ENCODE measurements at places on chromosomes 7 and 10. TPM values are rescaled to one million over a fixed set of nuclear protein-coding genes. Genes with fewer than 3 reads are reported as not detected.

DNA sequence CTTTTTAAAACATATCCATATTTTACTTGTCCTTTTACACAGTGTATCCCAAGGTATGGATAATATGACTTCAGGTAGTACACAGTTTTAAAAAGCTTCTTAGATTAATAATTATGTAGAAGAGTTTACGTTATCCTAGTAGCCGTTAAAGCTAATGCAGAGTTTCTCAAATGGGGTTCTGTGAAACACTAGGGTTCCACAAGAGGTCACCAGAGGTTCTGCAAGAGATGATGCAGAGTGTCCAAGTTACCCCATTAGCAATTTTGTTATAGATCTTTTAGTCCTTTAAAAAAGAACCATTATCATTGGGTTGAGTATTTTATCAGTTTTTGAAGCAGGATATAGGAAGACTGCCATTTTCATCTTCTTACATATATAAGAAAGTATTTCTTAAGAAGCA is 298.9 kb upstream of the HPS1 start:
- DNase-seq = no peak

- no peak for DNase-seq
These were observed 237.4 kb downstream of the WDR11 start for GRCh38 chr10:121088524-121088923.

GRCh38 chr7:136940917-136941316 is 72.5 kb downstream of the CHRM2 start:
- no peak for DNase-seq

Gene FOXI2
- not detected for total RNA-seq

DNA sequence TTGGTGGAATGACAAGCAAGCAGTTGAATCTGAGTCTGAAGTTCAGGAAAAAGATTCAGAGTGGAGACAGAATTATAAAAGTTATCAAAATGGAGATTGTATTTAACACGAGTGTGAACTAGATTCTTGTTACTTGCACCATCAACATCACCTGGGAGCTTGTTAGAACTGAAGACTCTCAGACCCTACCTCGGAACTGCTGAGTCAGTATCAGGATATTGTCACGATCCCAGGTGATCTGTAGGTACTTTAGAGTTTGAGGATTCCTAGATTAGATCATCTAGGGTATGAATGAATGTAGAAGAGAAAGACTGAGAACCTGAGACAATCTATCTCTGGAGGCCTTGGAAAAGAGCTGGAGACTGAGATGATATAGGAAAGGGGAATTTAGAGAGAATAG is 194.1 kb downstream of the CTTNBP2 start:
- no peak for DNase-seq

GRCh38 chr7:80623503-80624252 is 14.8 kb upstream of the CD36 start:
- no peak for DNase-seq

DNA sequence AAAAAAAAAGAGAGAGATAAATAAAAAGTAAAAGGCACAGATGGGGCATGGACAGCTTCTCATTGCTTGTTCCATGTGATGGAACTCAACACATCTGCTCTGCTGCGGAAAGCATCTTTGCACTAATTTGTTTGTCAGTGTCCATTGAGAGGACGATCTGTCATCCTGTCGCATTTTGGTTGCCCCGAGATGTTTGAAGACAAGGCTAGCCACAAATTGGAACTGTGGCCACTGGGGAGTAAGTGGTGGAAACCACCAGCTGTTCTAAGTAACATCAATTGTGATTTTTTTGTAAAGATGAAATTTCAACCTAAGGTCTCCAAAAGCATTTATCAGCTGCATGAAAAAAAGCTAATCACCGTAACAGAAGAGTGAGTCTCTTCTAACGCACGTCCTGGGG is 312.7 kb downstream of the ADARB2 start:
- no peak for DNase-seq

- no peak for DNase-seq
These were observed 89.1 kb downstream of the GFRA1 start for GRCh38 chr10:116183733-116184511.

- no peak for DNase-seq
These were observed 75.4 kb downstream of the JAZF1 start for GRCh38 chr7:28105234-28105633.

DNA sequence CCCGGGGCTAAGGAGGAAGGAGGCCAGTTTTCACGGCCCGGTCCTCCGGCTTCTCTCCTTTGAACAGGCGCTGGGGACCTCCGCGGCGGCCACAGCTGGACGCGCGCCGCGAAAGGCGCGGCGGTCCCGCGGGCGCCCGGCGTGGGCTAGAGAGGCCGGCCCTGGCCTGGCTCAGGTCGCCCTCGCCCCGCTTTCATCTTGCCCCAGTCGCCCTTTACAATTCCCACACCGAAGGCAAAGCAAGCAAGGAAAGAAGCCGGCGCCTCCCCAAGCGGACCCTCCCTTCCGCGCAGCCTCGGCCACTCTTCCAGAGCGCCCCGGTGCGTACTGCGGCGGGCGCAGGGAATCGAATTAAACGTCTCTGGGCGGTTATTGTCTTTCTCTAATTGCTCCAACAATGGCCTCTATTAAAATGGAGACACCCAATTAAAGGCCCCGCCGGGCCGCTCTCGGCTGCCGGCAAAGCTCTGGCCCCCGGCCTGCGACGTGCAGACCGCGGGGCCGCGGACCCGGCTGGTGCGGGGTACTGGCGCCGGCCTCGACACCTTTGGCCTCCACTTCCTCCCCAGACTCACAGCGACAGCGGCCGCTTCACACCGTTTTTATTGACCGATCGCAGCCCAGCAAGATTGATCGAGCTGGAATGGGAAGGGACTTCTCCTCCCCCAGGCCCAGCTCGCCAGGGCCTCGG is 4.5 kb upstream of the GATA3 start:
- DNase-seq = no peak

Gene RBP3
- not detected for total RNA-seq

Gene NPSR1
- not detected for total RNA-seq

DNA sequence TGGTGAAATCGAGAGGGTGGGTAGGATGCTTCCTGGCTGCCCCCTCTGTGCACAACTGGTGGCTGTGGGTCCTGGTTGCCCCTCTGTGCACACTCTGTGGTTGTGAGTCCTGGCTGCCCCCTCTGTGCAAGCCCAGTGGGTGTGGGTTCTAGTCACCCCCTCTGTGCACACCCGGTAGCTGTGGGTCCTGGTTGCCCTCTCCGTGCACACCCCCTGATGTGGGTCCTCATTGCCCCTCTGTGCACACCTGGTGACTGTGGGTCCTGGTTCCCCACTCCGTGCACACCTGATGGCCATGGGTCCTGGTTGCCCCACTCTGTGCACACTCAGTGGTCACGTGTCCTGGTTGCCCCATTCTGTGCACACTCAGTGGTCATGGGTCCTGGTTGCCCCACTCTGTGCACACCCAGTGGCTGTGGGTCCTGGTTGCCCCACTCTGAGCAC is 20.3 kb upstream of the RET start:
- DNase-seq = no peak

DNA sequence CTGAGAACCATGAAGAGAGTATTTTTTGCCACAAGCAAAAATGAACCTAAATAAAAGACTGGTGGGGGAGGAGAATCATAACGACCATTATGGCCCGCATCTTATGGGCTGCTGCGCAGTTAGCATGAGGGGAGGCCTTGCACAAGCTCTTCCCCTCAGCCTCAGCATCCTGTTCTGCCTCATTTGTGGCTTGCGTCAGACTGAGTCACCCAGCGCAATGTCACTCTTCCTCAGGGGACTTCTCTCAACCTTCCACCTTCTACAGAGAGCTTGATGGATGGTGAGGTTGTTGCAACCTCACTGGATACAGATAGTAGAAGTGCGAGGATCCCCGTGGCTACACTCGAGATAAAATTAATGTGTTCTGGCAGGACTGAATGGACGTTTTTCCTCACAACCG is 16.8 kb upstream of the GPR15LG start:
- peak; percentile 58 for DNase-seq

DNA sequence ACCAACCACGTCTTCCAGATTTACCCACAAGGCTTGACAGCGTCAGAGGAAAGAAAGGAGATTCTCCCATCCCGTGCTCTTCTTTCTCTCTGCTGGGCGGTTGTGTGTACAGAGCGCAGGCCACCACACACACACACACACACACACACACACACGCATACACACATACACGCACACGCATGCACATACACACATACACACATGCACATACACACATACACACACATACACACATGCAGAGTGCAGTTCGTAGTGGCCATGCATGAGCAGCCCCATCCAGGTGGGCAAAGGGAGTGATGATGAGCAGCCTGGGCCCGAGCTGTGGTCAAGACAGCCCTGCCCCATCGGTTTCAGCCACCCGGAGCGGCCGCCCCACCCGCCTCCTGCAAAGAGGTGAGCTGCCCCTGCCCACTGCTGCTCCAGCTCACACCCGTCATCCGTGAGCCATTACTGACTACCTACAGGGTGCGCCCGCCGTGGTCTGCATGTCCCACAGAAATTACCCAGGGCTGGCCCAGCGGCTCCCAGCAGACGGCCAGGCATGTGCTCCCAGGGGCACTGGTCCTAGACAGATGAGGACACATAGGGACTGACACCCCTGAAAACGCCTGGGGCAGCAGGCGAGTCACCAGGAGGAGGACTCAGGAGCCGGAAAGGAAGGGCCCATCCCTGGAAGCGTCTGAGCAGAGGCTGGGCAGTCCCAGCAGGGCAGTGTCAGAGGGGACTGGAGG is 69.6 kb downstream of the ASB13 start:
- no peak for DNase-seq

- DNase-seq = no peak
These were observed 53.5 kb downstream of the DNAJC12 start for GRCh38 chr10:67784474-67784873.

- DNase-seq = no peak
These were observed 72.3 kb upstream of the MGMT start for GRCh38 chr10:129394518-129395328.

- peak; percentile 63 for DNase-seq
These were observed 56.5 kb downstream of the FIGNL1 start for GRCh38 chr7:50393547-50394252.

Gene FMC1
- 15.9 TPM for total RNA-seq

GRCh38 chr10:133124357-133125211 is 35.4 kb upstream of the KNDC1 start:
- DNase-seq = peak; percentile 43

Gene GBX1
- not detected for total RNA-seq

GRCh38 chr7:155860840-155861479 is 48.7 kb upstream of the SHH start:
- DNase-seq = no peak

DNA sequence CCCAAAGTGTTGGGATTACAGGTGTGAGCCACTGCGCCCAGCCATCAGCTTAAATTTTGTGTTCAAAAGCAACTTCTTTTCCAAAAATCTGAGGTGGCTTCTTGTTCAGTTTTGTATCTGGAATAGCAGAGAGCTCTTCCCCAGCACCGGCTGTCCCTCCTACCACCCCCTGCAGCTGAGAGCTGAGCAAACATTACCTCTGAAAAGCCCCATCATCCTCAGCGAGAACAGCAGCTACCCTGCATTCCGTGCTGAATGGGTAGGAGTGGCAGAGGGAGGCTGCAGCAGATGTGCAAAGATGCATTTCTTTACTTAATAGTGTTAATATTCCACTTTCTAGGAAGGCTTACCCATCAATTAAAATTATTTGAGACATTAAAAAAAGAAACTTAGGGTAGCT is 31.8 kb downstream of the CCM2 start:
- no peak for DNase-seq

DNA sequence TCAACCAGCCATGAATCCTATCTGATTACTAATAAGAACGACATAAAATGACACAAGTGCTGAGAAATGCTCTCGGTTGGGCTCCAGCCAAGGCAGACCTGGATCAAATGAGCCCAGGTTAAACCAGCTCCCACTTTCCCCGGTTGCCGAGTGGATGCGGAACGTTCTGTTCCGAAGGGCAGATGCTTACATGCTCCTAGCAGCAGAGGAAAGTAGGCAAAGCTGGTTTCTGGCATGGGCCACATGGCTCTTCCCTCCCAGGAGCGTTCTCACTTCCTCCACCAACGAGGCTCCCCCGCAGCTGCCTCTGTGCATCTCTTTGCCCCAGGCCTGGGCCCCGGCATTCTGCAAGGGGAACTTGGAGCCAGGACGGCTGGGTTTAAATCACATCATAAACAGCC is 61.8 kb upstream of the SDK1 start:
- no peak for DNase-seq

Data from activated T-cell treated with anti-CD3 and anti-CD28 coated beads, Interleukin-2, amount 50 U/mL, for 72 hours (primary cell).